ENCODE measurements at places on chromosomes 5 and 9.

DNA sequence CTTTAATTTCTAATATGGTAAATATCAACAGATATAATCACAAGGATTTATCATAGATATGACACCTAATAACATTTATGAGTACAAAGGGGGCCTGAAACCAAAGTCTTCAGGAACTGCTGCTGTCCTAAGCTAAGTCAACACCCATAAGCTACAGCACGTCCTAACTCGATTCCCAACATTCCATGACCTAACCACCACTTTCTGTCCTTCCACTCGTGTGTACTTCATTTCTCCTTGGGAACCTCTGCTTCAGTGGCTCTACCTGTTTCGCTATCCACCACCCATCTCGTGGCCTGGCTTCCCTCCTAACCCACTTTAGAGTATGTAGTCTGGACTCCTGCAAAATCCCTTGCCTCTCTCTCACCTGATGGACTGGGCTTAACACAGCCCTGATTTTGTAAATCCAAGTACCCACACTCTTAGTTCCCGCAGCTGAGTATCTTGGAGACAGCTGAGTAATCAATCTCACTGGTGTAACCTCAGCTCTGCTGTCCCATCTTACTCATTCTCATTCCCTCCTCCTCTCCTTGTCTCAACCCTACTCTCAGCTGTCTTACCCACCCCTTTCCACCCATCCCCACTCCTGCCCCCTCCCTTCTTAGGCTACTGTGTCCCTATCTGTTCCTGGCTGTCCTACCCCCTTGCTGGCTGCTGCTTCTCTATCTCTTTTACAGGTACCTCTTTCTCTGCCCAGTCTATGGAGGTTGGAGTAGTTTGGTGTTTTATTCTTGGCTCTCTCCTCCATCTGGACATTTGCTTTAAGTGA lies 101.8 kb downstream of the MAST4 start:
- no peak for DNase-seq

DNA sequence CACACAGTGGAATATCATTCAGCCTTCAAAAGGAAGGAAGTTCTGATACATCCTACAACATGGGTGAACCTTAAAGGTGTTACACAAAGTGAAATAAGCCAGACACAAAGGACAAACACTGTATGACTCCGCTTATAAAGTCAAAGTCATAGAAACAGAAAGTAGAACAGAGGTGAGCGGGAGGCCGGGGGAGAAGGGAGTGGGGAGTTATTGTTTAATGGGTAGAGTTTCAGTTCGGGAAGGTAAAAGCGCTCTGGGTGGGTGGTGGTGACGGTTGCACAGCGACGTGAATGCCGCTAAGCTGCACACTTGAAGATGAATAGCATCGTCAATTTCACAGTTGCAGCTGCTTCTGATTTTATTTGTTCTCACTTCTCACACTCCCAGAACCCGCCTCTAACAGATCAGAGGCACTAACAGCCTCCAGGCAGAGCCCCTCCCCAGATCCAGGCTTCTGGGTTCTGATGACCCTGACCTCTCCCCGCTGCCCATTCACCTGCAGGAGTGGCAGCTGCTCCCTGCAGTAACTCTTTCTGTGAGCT lies 34.1 kb downstream of the BNIP1 start:
- no peak for DNase-seq

GRCh38 chr9:84271921-84272556 lies 68.5 kb downstream of the SLC28A3 start:
- DNase-seq, result no peak

GRCh38 chr5:72785801-72786200 lies 30.7 kb upstream of the TNPO1 start:
- DNase-seq, result no peak

DNA sequence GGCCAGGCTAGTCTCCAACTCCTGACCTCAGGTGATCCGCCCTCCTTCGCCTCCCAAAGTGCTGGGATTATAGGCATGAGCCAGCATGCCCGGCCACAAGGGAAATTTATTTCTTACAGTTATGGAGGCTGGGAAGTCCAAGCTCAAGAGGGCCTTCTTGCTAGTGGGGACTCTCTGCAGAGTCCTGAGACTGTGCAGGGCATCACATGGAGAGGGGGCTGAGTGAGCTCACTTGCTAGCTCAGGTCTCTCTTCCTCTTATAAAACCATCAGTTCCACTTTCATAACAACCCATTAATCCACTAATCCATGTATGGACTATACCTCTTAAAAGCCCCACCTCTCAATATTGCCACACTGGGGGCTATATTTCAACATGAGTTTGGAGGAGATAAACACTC lies 5.1 kb upstream of the SPIN1 start:
- no peak for DNase-seq

GRCh38 chr9:104784098-104784497 lies 20.2 kb downstream of the NIPSNAP3B start:
- DNase-seq, result no peak

- DNase-seq, result no peak
Observed at GRCh38 chr9:120927269-120928014, 846 bp upstream of the TRAF1 start.

DNA sequence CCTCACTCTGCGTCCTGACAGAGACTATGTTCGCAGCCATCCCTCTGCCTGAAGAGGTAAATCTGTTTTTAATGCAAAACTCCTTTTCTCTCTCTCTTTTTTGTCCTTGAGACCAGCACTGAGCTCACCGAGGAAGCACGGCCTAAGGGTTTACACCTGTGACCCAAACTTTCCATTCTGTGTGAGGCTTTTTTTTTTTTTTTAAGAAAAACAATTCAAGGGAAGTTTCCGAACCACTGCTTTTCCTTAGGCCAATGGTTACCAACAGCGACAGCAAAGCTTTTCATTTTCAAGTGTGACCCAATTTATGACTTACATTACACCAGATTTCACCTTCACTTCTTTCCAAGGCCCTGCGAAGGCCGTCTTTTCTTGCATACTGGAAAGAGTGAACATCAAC lies 205.9 kb downstream of the EFNA5 start:
- DNase-seq, result no peak

- no peak for DNase-seq
Observed at GRCh38 chr9:7508516-7508915, 291.1 kb downstream of the DMAC1 start.

DNA sequence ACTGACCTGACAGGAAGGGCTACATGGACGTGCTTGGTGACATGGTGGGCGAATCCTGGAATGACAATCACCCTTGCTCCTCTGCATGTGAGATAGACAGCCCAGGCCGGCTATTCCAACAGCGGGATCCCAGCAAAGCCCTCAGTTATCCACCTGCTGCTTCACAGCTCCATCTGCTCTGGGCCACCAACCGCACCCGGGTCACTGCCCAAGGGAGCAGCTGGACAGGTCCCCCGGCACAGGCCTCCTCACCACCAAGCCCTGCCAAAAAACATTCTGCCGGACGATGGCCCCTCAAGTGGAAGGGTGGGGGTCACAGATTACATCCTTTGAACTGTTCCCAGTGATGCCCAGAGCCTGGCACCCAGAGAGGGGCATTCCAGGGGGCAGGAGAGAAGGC lies 39.6 kb downstream of the STK10 start:
- DNase-seq, result no peak

DNA sequence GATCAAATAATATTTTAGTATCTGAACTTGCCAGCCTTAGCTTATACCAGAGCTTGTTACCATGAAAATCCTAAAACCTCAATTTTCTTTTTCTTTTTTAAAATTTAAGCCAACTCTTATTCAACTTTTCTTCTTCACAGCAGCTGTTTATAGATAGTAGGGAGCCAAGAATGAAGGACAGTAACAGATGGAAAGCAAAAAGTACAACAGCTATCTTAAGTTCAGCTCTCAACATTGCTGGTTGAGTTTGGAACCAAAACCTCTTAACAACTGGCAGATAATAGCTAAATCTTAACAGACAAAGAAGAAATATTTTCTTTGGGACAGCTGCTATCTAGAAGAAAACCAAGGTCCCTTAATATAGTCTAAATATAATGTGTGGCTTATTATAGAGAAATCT lies 74.7 kb downstream of the PJA2 start:
- DNase-seq, result no peak

DNA sequence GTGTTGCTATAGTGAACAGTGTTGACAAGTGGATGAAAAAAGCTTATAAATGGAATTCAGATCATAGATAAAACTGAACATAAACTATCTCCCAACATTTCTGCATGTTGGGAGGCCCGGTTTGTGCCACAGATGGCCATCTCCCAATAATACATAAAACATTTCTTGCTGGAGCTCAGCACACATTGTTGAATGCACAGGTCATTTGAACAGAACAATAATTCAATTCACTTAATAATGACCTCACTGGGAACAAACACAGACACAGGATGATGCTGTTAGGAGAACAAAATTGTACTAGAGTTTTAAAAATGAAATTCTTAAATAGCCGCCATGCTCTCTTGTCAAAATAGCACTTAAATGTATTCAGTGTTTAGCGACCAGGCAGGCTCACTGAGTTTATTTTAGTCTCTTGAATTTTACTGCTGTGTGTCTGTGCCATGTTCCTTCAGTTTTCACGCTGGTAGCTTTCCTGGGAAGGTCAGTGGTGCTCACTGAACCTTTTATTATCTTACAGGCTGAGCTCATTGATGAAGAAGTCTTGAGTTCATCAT lies 85.0 kb upstream of the SSBP2 start:
- DNase-seq, result no peak

- no peak for DNase-seq
Observed at GRCh38 chr5:45094876-45095440, 286.2 kb downstream of the MRPS30 start.

GRCh38 chr9:38685535-38685934 lies 34.4 kb downstream of the FAM240B start:
- DNase-seq, result no peak

GRCh38 chr5:137336565-137337120 lies 162.5 kb downstream of the SPOCK1 start:
- no peak for DNase-seq

DNA sequence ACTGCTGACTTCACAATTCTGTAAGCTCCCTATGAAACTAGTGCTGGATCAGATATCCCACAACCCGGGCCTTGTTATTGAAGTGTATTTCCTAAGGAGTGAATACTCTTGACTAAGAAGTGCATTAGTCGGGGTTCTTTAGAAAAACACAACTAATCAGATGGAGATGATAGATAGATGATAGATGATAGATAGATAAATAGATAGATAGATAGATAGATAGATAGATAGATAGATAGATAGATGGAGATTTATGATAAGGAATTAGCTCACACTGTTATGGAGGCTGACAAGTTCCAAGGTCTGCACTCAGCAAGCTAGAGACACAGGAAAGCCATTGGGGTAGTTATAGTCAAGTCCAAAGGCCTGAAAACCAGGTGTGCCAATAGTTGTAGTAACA lies 214.6 kb upstream of the COX7C start:
- DNase-seq, result no peak

GRCh38 chr5:135089912-135090311 lies 55.9 kb upstream of the PITX1 start:
- no peak for DNase-seq

DNA sequence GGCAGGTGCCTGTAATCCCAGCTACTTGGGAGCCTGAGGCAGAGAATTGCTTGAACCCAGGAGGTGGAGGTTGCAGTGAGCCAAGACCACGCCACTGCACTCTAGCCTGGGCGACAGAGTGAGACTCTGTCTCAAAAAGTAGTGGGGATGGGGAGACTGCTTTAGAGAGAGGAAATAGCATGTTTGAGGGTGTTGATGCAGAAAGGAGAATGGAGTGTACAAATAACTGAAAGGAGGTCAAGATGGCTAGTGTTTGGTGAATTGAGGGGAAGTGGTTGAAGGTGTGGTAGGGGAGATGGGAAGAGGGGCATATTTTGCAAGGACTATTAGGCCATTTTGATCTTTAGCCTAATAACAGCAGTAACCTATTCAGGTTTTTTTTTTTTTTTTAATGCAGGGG lies 18.2 kb downstream of the TENT2 start:
- DNase-seq, result no peak

- peak; percentile 63 for DNase-seq
Observed at GRCh38 chr5:170591054-170591453, 87.2 kb downstream of the KCNIP1 start.

GRCh38 chr9:84285381-84285780 lies 55.2 kb downstream of the SLC28A3 start:
- DNase-seq, result no peak

DNA sequence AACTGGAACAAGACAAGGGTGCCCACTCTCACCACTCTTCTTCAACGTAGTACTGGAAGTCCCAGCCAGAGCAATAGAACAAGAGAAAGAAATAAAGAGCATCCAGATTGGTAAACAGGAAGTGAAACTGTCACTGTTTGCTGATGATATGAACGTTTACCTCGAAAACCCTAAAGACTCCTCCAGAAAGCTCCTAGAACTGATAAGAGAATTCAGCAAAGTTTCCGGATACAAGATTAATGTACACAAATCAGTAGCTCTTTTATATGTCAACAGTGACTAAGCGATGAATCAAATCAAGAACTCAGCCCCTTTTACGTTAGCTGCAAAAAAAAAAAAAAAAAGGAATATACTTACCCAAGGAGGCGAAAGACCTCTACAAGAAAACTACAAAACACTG lies 306.6 kb downstream of the PLK2 start:
- no peak for DNase-seq

DNA sequence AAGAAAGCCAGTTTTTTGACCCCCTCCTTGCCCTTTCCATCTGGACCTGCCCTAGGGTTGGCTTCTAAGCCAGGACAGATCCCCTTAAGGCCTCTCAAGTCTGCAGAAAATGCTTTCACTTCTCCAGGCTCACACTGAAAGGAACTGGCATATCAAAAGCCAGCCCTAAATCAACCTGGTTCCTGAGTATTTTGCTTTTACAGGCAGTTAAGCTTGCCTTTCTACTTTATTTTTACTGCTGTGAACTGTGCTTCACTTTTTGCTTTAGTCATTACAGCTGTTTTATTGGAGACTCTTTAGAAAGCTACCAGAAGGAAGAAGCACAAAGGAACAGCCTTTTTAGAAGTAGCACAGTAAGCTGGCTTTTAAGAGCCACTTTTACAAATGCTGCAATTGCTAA lies 5.0 kb downstream of the TARS1 start:
- DNase-seq, result no peak

DNA sequence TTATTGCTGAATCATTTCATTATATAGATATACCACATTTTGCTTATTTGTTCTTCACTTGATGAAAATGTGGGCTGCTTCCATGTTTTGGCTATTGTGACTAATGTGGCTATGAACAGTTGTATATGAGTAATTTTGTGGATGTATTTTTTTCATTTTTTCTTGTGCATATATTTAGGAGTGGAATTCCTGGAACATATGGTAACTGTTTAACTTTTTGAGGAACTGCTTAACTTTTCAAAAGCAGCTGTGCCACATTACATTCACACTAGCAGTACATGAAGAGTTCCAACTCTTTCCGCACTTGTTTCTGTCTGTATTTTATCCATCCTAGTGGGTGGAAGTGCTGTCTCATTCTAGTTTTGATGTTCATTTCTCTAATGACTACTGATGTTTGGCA lies 67.8 kb downstream of the JAK2 start:
- DNase-seq, result no peak

DNA sequence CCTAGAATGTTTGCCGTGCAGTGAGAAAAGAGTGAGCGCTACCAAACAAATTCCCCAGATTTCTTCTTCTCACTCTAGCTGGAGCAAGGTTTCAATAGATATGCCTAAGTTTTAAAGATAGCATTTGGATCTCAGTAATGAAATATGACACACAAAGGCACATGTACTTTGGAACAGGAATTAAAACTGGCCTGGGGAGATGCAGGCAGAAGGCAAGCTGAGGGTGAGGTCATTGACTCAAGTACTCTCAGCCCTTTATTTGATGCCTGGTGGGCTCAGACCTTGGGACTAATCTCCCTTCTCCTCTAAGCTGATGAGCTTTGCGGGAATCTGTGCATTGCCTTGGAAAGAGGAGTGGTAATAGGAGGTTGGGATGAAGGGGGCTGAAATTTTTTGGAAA lies 323.3 kb upstream of the SLC30A5 start:
- DNase-seq, result no peak

Data from kidney capillary endothelial cell (primary cell).